Activated CD4-positive, alpha-beta T cell treated with anti-CD3 and anti-CD28 coated beads, Interleukin-2, amount 10 ng/mL, durations not matched to agents 7 days and 5 days (primary cell): ENCODE measurements at places on chromosomes 3 and 15. TPM values are rescaled to one million over a fixed set of nuclear protein-coding genes. Genes with fewer than 3 reads are reported as not detected.

DNA sequence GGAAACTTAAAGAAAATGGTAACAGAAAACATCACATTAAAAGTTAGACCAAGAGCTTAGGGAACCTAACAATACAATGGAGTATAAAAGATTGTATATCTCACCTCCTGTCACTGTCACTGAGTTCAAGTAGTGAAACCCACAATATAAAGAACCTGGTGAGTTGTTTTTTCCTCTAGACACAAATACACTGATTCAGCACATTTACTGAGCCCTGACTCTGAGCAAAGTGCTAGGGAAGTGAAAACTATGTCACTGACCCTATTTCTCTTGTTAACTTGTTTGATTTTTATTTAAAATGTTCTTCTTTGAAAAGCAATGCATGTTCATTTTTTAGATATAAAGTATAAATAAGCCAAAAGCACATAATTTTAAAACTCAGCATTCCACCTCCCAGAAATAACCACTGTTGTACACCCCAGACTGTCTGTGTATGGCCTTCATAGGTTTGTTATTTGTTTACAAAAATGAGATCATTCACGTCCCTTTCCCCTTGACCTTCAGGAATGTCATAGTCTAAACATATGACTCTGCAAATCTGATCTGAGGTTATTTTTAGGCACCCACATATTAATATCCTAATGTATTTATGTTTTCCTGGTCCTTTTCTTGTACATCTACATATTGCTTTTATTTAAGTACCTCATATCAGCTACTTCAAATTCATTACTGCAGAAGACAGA is 69.2 kb upstream of the CSTA start:
- peaks cover 2% of the 10 kb centered on the region for H3K27me3 ChIP-seq
- no peak overlapping the region for H3K27ac ChIP-seq
- DNase-seq = no peak
- H3K4me1 ChIP-seq = peaks cover 16% of the 10 kb centered on the region

GRCh38 chr3:116188231-116188785 is 257.0 kb downstream of the LSAMP start:
- H3K27ac ChIP-seq = no peak overlapping the region
- no peak for DNase-seq
- no peaks in the 10 kb centered on the region for H3K4me1 ChIP-seq
- H3K36me3 ChIP-seq = no peaks in the 10 kb centered on the region

EFHB gene
- 0.33 TPM for total RNA-seq

GRCh38 chr3:117886147-117886546 is 1148.5 kb downstream of the IGSF11 start:
- H3K36me3 ChIP-seq = no peaks in the 10 kb centered on the region
- no peaks in the 10 kb centered on the region for H3K4me1 ChIP-seq
- no peak for DNase-seq

DNA sequence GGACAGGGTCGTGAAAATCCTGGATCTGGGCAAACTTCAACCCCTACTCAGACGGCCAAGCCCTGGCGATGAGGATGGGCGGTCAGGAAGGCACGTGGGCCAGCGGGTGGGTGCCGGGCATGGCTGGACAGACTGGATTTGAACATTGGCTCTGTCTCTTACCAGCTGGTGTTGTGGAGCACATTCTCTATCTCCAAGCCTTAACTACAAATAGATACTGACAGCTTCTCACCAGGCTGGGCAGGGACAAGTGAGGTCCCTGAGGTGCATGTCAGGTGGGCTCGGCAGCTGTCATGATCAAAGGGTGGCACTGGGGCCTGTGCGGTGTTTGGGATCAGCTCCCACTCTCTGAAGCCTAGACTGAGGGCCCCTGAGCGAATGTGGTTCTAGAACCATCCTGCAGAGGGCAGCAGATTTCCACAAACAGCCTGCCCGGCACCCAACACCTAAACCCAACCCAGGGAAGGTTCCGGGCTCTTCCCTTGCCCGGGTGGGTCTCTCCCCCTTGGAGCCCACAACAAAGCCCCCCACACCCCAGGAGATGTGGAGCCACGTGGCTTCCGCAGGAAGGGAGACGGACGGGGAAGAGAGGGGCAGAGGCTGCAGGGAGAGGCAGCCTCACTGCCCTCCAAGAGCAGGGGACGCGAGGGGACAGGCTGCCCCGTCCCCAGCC is 58.4 kb downstream of the RGMA start:
- peak; percentile 74 for DNase-seq
- no peak overlapping the region for H3K4me3 ChIP-seq
- H3K36me3 ChIP-seq = peaks cover 7% of the 10 kb centered on the region
- peak overlapping the region; percentile 51 for H3K27ac ChIP-seq

GRCh38 chr3:94127115-94127514 is 64.3 kb downstream of the NSUN3 start:
- no peaks in the 10 kb centered on the region for H3K4me1 ChIP-seq
- no peaks in the 10 kb centered on the region for H3K27me3 ChIP-seq
- no peak overlapping the region for H3K27ac ChIP-seq
- H3K36me3 ChIP-seq = peaks cover 21% of the 10 kb centered on the region

DNA sequence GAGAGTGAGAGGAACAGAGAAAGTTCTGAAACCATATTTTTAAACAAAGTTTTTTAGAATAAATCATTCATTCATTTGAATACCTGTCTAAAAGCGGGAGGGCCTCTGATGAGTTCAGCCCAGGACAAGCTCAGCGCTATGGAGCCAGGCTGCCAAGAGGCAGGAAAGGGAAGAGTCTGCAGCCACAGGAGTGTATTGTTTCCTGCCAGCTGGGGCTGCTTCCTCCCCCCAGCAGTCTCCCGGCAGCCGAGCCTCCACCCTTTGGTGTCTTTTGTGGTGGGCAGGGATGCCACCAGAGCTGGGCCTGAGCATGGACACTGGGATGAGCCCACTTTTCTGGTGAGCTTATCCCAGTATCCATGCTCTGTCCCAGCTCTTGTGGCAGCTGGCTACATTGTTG is 199.5 kb upstream of the TPRG1 start:
- peaks cover 11% of the 10 kb centered on the region for H3K36me3 ChIP-seq
- DNase-seq = no peak
- peaks cover 12% of the 10 kb centered on the region for H3K27me3 ChIP-seq
- H3K4me3 ChIP-seq = no peak overlapping the region
- H3K4me1 ChIP-seq = peaks cover 35% of the 10 kb centered on the region

GASK1A gene
- total RNA-seq = not detected
